Hippocampal formation (tissue), 2 donors: ENCODE measurements at places on chromosomes 1 and 21.

- no peak for DNase-seq
Observed at GRCh38 chr21:40117236-40117635, 250.0 kb downstream of the PCP4 start.

DNA sequence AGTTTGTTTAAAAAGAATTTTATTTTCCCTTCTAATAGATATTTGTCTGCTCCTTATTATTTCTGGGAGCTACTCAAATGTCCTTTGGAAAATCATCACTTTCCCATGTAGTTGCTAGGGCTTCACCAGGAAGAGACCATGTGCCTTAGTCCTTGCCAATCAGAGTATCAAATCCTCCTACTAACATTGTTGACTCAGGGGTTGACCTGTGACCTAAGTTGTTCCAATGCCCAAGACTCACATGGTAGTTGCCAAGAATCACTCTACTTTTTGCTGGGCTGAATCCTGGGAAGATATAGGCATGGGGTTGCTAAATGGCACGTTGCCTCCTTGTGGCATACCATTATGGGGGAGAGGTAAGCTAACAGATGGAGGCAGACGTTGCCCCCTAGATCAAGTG lies 58.2 kb upstream of the FOXD3 start:
- DNase-seq: no peak

GRCh38 chr1:33349778-33350610 lies 29.1 kb upstream of the A3GALT2 start:
- DNase-seq: peak; percentile 76

- DNase-seq: peak; percentile 49
Observed at GRCh38 chr1:165257969-165258459, 98.5 kb downstream of the LMX1A start.

GRCh38 chr1:38576241-38576640 lies 283.3 kb downstream of the RRAGC start:
- no peak for DNase-seq

DNA sequence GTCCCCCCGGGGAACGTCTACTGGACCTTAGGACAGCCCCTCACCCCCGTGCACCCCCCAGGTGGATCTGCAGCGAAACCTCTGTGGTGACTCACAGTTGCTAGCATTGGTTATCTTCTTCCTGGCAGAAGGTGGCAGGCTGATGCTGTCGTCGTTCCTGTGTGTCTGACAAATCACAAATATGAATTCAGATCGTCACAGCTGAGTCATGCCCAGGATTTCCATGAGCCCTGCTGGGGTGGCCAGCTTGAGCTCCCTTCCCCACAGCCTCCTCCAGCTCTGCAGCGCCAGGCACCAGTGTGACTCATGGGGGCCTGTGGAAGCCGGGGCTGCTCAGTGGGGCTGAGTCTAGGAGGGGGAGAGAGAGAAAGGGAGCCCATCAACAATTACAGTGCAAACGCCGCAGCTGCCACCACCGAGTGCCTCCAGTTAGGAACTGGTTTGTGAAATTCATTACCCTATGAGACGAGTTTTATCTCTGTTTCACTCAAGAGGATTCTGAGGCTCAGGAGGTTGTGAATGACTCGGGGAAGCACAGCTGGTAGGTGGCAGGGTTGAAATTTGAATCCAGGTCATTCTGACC lies 197.9 kb downstream of the DYRK1A start:
- peak; percentile 68 for DNase-seq

DNA sequence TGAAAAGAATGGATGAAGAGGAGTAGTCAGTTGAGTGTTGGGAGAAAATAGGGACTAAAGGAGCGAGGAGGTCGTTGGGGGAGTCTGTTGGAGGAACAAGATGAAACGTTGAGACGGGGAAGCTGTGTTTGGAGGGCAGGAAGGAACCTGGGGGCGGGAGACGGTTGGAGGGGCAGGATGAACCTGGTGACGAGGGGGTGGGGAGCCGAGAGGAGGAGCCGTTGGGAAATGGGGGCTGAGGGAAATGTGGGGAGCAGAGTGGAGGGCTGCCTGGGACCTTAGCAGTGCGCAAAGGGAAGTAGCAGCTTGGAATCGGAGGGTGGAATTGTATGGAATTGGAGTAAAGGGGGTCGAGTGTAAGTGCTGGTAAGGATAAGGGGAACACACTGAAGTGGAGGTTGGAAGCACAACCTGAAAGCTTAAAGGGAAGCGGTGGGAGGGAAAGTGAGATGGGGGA lies 630 bp downstream of the MTF2 start:
- peak; percentile 15 for DNase-seq

DNA sequence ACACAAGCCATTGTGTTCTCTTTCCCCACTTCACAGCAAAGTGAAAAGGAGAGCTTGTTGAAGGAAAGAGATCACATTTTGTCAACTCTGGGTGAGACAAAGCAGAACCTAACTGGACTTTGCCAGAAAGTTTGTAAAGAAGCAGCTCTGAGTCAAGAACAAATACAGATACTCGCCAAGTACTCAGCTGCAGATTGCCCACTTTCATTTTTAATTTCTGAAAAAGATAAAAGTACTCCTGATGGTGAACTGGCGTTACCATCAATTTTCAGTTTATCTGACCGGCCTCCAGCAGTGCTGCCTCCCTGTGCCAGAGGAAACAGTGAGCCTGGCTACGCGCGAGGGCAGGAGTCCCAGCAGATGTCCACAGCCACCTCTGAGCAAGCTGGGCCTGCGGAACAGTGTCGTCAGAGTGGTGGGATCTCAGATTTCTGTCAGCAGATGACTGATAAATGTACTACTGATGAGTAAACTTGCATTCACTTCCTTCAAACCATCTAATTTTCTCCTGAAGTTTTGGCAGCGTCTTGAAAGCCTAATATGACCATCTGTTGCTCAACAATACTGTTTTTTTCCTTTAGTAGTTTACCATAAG lies 43.7 kb downstream of the BACH1 start:
- no peak for DNase-seq

DNA sequence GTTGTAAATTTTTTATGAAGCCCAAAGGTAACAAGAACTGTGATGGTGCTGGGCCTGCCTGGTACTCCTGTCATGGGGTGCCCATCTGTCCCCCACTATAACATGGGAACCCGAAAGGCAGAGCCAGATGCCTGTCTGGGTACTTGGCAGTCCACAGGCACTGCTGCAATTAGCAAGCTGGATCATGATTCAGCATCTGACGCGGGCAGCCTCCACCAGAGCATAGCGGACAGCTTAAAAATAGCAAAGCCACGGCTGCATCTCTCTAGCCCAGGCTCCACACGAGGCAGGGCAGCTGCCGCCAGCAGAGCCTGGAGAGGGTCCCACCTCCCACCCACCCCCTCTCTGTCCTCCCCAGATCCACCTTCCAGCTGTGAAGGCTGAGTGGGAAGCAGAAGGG lies 22.9 kb downstream of the SUSD4 start:
- DNase-seq: no peak

DNA sequence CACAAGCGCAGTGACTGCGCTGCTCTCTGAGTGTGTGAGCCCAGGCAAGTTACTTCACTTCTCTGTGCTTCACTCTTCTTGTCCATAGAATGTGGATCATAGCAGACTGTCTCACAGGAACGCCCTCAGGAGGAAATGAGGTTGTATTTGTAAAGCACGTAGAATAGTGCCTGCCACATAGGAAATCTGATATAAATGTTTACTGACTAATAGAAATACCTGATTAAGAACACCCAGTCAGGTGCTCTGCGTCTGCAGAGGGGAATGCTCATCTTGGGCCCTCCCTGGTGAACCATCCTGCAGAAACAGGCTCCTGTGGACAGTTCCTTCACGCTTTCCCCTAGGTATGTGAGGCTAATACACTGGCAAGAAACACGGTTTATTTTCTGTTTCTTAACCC lies 100.3 kb downstream of the BEND5 start:
- DNase-seq: no peak

- no peak for DNase-seq
Observed at GRCh38 chr1:183777328-183777727, 27.6 kb upstream of the RGL1 start.

GRCh38 chr1:26126321-26127084 lies 14.9 kb downstream of the PDIK1L start:
- DNase-seq: no peak

- no peak for DNase-seq
Observed at GRCh38 chr1:29279406-29279805, 43.1 kb downstream of the PTPRU start.

- no peak for DNase-seq
Observed at GRCh38 chr1:31423418-31423947, 10.5 kb downstream of the SERINC2 start.

DNA sequence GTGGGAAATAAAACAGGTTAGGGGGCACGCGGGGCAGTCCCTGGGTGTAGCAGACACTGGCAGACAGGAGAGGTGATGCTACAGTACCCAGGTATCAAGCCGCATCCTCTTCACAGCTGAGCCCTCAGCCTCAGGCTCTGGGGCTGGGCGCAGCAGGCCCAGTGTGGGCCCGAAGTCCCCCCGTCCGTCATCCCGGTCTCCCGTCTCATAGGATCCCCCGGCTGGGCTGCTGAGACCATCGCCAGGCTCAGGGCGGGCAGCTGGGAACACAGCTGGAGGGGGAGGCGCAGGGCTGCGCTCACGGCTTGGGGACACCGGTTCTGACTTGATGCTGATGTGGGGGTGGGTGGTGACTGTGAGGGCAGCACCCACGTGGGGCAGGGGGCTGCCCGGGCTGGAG lies 32.7 kb downstream of the MEF2D start:
- no peak for DNase-seq

- no peak for DNase-seq
Observed at GRCh38 chr1:155184835-155185782, 11.5 kb downstream of the TRIM46 start.

- no peak for DNase-seq
Observed at GRCh38 chr1:92701147-92701546, 83.8 kb downstream of the EVI5 start.

GRCh38 chr1:65963156-65963888 lies 170.6 kb downstream of the PDE4B start:
- no peak for DNase-seq

DNA sequence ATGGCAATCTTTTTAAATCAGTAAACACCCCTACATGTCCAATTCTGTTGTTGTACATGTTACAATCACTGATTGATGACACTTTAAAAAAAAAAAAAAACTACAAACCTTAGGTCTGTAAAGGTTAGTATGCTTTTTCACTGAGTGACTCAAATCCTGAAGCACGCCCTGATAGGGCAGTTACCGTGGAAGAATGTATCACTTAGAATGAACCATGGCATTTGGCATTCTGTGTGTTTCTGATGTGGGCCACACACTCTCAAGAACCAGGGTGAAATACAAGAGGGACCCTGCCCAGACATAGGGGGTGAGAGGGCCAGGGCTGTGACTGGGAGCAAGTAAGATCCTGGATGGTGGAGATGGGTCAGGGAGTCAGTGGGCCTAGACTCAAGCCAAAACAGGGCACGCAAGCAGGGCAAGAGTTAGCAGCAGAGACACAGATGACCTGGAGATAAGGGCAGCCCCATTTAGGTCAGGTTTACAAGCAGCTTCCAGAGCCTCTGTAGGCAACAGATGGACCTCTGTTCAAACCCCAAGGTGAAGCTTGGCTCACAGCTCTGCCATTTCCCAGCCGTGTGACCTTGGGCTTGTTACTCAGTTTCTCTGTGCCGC lies 47.6 kb upstream of the DMRTB1 start:
- DNase-seq: no peak

DNA sequence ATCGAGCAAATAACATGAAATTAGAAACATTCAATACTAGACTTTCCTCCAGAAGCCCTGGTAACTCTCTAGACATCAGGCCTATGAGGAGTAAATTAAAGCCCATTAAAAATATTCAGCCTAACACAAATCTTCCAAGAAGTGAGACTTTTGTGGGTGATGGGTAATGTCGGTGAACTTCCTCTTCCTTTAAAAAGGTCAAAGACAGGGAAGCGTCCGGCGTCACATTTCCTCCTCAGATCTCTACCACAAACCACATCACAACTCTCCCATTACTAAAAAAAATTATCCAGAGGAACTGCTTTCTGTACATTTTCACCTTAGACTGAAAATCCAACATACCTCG lies 1.4 kb downstream of the EIF4G3 start:
- no peak for DNase-seq

DNA sequence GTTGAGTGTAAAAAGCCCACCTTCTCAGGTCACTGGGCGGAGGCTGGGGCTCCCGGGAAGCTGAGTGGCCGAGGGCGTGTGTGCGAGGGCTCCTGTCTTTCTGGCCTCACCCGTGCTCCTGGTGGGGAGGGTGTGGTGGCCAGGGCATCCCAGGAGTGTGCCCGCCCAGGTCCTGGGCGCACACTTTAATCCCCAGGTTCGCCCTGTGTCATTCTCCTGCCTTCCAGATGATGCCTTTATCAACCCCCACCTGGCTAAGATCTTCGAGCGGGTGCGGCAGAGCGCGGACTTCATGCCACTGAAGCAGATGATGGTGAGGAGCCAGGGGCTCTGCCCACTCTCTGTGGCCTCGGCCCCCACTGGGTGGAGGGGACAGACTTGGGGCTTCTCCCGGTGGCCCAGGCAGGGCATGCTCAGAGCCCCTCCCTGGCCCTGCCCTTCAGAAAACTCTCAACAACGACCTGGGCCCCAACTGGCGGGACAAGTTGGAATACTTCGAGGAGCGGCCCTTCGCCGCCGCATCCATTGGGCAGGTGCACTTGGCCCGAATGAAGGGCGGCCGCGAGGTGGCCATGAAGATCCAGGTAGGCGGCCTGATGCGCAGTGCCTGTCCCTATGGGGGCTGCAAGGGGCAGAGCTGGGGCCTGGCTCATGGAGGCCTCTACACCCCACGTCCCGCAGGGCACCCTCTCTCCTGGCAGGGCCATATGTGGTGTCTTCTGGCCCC lies 42.5 kb downstream of the COQ8A start:
- DNase-seq: no peak

DNA sequence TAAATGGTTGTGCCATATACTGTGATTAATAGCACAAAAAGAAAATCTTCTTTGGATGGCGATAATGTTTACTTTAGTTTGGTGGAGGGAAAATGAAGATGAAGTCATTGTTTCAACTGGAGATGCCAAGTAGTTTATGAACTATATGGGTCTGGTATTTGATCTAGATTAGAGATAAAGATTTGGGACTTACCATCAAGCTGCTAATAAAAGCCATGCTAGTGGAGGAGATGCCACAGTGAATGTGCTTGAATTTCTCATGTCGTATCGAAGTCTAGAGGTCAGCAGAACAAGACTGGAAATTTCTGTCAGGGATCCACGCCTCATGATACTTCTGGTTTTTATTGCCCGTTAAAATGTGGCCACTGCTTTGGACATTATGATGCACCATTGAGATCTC lies 742.0 kb downstream of the NCAM2 start:
- no peak for DNase-seq
